ENCODE measurements at places on chromosomes 12 and 14.

- DNase-seq, result no peak
Measured at GRCh38 chr12:39830171-39830570, 210.6 kb upstream of the ABCD2 start.

GRCh38 chr14:94517641-94518257 lies 8.5 kb upstream of the SERPINA12 start:
- no peak for DNase-seq

DNA sequence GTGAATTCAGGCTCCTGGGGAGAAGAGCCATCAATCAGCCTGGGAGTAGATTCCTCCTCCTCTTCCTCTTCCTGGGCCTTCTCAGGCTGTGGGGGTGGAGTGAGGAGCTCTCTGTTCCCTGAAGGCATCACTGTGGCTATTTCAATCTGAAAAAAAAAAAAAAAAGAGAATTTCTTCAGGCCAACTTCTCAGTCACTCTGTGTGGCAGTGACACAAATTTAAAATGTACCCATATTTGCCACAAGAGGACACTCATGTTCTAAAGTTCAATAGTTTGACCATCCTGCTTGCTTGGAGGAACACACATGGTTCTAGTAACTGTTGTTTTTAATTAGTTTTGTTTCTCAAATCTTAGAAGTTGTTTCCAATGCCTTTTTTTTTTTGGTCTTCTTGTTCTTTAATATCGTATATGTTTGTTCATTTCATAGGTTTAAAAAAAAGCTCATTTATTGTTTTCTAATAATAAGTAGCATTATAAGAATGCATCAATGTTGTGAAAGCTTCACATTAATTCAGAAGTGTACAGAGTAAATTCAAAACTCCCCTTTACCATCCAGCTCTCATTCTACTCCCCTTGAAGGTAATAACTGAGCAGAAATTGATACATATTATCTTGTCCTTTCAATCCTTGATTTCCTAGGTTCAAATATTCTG lies 23.3 kb upstream of the CCER1 start:
- no peak for DNase-seq

DNA sequence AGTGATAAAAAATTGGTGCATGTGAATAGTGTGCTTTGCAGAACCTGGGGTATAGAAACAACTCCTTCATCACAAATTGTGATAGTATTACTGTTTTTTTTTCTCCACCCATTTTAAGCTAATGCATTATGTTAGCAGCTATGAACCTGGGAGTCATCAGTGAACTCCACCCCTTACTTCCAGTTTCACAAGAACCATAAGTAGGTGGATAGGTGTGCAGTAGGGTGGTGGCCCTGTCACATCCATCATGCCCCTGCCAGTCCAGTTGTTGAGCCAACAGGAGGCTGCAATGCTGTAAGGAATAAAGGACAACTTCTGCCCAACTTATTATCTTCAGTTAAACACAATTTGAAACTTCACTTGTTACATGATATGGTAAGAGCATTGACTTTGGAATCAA lies 85.7 kb downstream of the ABCD2 start:
- no peak for DNase-seq

DNA sequence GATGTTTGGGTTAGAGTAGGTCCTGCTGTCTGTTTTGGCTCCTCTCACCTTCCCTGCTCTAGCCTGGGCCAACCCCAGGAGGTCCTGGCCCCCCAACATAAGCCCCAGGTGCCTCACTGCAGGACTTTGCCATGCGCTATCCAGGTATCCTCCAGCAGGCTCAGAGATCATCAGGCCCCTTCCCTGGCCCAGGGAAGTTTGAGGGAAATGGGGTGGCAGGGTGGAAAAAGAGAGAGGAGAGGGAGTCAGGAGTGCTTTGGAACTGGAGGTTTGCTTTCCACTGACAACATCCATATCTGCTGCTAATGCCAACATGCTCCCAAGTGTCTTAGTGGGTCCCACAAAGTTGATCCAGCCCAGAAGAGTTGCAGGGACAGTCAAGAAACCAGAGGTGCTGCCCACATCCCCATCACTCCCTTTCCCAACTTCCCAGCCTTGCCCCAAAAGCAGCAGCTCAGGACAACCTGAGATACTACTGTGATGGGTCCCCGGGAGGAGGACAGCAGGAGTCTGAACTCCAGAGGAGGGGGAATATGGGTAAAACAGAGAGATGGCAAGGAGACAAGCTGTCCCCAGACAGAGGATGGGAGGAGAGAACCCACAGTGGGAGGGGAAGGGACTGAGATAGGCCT lies 677 bp downstream of the TNS2 start:
- no peak for DNase-seq

DNA sequence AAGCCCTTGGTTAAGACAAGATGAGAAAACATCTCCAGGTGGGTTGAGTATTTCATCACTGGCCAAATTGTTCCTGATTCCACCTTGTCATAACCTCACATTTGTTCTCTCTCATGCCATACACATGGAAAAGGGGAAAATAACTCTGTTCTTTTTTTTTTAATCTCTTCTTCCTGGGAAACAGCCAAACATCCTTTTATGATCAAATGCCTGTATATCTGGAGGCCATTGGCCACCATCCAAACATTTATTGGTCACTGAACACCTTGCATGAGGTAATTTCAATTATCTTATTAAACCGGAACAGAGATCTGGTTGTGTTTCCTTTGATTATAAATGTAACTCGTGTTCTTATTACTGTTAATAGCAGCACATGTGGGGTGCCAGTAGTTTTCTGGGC lies 469.6 kb downstream of the NPAS3 start:
- no peak for DNase-seq

DNA sequence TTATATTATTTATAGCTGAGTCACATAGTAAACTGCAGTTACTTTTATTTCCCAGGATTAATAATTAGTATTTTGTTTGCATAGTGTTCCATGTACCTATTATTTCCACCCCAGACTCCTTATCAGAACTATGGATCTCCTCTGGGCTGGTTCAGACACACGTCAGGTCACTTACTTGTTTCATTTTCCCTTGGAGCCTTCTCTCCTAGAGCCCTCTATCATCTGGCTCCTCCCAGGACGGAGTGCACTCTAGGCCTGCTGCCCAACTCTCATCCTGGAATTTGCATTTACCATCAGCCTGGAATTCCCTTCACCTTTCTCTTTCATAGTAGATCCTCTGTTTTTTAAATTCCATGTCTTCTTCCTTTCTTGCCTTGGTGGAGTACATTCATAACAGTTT lies 28.5 kb upstream of the GALNT16 start:
- DNase-seq, result no peak

DNA sequence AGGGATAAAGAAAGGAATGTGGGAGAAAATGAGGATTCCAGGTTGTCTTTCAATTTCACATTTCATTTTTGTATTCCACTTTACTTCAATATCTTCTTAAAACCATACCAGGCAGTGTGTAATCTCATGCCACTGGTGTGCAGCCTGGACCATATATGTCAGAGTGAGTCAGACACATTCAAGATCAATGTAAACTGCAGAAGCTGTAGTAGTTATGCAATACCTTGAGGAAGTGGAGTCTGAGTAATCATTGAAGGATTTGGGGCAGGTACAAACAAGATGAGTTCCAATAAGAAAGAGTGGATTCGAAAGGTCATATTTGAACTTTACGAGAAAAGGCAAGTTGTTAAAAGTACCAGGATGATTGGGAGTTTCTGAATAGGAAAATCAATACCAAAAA lies 14.1 kb downstream of the PLCZ1 start:
- no peak for DNase-seq

DNA sequence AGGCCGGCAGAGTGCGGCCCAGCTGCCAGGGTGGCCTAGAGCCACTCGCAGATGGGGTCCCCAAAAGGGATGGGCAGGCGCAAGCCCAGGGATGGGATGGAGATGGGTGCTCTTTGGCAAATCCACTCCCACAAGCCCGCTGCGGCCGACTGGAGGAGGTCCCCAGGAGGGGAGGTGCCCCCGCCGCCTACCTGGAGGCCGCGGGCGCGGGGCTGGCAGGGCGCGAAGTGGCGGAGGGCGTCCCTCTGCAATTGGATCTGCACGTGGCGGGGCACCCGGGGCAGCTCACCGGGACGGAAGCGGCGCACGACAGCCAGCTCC lies 730 bp downstream of the PPP1R3E start:
- DNase-seq, result no peak

DNA sequence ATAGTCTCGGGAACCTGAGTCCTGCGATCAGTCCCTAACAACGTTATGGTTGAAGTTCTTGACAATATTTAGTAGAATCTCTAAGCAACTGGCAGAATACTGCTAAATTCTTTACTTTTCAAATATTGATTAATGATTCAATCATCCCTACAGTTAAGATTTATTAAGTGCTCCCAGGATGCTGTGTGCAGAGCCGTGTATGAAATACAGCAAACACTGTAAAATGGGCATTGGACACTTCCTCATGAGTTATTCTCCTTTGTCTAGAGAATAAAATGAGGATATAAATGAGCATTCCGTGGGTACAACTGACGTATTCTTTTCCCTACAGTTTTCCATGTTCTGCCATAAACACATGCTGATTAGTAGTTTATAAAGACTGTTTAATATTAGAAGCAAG lies 372.4 kb downstream of the TMTC2 start:
- no peak for DNase-seq

GRCh38 chr14:77458249-77458950 lies 507 bp downstream of the AHSA1 start:
- no peak for DNase-seq

- DNase-seq, result no peak
Measured at GRCh38 chr14:75886636-75887348, 95.0 kb downstream of the TGFB3 start.

DNA sequence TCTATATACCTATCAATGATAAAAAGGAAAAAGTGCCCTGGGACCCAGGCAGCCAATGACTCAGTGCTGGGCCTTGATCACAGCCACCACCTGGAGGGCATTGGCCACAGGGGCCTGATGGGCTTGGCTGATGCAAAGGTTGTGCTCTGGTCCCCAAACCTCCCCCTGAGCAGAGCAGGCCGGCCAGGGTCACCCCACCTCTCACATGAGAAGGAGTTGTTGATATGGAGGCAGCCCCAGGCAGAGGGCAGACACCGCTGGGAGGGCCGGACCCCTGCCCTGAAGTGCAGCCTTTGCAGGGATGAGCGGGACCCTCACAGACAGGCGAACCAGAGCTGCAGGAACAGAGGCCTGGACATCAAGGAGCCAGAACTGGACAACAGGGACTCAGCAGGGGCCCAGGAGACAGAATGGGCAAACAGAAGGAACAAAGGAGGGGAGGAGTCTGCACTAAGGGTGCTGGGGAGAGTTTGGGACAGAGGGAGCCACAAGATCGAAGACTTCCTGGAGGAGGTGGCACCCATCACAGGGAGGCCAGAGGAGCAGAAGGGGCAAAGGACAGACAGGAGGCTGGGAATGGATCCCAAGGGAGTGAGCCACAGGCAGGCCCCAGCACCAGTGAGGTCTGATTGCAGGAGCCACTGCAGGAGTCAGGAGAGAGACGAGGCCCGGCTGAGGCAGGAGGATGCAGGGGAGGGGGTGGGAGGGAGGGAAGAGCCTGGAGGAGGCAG lies 105.0 kb downstream of the TNFAIP2 start:
- no peak for DNase-seq

- DNase-seq, result no peak
Measured at GRCh38 chr12:15045451-15045850, 72.6 kb downstream of the PDE6H start.
